Left colon (tissue), 2 donors: ENCODE measurements at places on chromosomes 11 and 22. TPM values are rescaled to one million over a fixed set of nuclear protein-coding genes. Genes with fewer than 3 reads are reported as not detected.

DNA sequence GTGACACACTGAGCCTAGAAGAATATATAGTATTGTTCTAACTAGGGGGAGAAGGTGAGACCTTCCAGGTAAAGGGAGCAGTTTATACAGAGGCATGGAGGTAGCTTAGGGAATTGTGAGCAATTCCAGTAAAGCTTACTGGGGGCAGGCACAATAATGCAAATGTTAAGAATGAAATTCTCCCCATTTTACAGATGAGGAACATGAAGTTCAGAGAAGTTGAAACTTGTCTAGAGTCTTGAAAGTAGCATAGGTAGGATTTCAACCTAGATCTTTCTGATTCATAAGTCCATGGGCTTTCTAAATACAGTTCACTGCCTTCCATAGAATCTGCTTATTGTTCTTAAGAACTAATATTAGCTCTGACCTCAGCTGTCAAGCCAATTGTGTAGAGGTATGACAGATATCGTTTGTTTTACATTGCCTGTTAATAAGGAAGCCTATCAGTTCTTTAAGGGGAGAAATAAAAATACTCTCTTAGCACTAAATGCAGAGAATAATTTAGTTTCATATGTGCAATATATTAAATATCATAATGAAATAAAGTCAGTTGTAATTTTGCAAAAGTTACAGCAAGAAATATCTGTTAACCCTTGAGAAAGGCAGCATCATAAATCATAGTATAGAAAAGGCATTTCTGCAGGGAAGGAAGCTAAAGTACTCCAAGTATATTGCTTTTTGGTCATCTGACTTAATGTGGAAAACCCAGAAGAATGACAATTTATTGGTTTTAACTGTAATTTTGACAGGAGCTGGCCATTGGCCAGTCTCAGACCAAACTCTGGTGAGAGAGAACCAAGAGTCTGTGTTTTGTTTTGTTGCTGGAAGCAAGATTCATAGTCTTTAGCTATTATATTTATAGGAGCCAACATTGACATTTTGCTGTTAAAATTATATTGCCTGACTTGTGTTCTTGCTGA lies 181.8 kb downstream of the UVRAG start:
- DNase-seq = no peak

- no peak for DNase-seq
These were observed 41.9 kb downstream of the MICAL2 start for GRCh38 chr11:12152321-12152720.

DNA sequence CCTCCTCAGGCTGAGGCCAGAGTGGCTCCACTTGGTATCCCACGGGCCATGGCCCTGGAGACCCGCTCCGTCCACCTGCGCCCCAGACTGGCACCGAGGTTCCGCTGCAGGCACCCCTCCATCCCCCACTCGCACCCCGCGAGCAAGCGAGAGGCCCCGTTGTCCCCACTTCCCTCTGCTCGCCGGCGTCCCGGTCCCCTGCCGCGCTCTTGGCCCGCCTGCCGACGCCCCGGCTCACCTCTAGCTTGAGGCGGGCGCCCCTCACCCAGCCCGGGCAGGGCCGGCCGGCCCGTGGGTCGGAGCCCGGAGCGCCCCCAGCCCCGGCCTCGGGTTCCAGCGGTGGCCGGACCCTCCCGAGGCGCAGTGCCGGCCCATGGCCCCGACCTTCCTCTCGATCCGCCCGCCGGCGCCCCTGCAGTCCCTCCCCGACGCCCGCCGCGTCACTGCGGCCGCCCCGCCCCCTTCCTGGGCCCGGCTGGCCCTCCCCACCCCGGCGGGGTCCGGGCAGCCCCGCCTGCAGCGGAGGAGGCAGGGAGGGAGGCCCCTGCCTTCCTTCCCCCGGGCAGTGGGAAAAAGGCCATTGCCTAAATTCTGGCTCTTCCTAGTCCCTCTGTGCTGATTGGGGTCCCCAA lies at the start of gene PITPNM1:
Gene PITPNM1, minus strand, starts transcription at position 414 of the 632 bp plus-strand sequence. CDS start 1,183 bp downstream, outside the sequence.
- peak; percentile 87 for DNase-seq

- no peak for DNase-seq
These were observed 138.1 kb downstream of the MAML2 start for GRCh38 chr11:96204721-96205459.

GRCh38 chr11:24828938-24829605 lies 332.2 kb downstream of the LUZP2 start:
- DNase-seq = no peak

- no peak for DNase-seq
These were observed 426 bp downstream of the LZTR1 start for GRCh38 chr22:20982563-20982882.

- no peak for DNase-seq
These were observed 1.1 kb downstream of the MYO18B start for GRCh38 chr22:25742918-25743708.

DNA sequence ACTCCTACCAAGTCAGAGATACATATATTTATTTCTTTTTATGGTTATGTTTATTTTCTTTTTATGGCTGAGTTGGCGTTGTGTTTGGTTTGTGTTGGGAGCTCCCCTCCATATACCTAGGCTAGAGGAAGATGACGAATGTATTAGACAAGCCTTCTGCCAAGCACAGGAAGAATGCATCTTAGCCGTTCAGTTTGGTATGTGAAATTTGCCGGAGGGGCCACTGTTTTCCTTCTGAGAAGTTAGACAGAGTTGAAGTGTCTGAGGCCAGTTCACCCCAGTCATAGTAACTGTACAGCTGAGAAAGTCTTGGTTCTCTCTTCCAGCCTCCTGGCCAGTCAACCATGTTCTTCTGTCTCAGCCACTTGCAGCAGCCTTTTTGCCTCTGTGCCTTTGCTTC lies 29.8 kb downstream of the TEAD1 start:
- no peak for DNase-seq

- DNase-seq = no peak
These were observed 32.3 kb downstream of the ELF5 start for GRCh38 chr11:34481307-34481706.

Gene WNT7B
- total RNA-seq = not detected

Gene OR4C13
- not detected for total RNA-seq

Gene KLHDC7B
- total RNA-seq = 0.17 TPM

Gene TBX10
- total RNA-seq = 27.1 TPM
